ENCODE measurements at places on chromosomes 5 and 9. TPM values are rescaled to one million over a fixed set of nuclear protein-coding genes. Genes with fewer than 3 reads are reported as not detected.

DNA sequence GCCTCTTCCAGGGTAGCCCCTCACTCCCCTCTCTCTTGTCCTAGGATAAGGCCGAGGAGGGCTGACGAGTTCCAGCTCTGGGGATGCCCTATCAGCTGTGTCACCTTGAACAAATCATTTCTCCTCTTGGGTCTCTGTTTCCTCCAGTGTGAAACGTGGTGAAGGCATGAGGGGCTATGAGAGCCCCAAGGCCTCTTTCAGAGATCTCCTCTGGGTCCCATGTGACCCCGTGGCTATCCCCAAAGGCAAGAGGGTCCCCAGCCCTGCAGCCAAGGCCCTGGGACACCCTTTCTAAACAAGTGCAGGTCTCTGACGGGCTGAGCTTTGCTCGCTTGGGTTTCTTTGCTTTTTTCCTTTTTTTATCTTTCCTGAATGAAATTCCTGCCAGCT is 25.5 kb upstream of the SPTLC1 start:
- peaks cover 8% of the 10 kb centered on the region for H3K4me1 ChIP-seq
- H3K36me3 ChIP-seq = no peaks in the 10 kb centered on the region
- H3K27me3 ChIP-seq = peaks cover 43% of the 10 kb centered on the region
- H3K27ac ChIP-seq = no peak overlapping the region
- H3K4me3 ChIP-seq = peak overlapping the region; percentile 19

DNA sequence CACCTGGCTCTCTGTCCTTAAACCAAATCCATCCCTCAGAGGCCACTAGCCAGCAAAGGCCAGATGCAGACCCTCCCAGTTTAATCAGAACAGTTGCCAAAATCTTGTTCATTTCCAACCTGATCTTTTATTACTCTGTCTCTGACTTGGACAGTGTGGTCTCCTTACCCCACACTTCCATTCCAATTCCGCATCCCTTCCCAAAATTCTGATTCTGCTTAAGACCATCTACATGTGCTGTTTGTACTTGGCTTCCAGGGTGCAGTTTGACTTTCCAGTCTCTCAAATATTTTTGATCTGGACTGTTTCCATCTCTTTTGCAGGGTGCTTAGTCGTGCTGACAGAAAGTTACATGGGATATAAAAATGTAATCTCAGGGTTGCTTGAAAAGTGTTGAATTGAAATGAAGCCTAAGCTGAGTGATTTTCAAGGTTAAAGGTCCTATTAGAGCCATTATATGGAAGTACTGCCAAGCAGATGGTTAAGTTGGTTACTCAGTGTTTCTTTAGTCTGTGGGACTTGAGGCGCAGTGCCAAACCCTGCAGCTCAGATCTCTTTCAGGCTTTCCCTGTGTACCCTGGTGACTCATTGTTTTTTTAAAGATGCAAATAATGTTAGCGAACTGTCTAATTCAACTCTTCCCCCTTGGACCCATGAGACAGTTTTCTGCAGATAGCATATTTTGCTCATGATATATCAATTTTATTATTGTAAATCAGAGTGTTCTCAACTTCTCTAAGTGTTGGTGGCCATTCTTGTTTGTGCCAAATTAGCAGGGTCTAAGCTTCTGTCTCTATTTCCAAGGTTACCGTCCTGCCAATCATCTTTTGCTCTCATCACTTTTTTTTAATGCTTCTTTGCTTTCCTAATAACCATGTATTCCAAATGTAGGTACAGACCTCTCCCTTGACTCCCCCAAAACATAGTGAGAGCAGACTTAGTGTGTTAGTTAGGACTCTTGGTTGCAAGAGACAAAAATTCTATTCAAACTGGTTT is 18.2 kb upstream of the DCP2 start:
- peak overlapping the region; percentile 54 for H3K27ac ChIP-seq
- DNase-seq = no peak

GRCh38 chr5:73030531-73030930 is 74.7 kb downstream of the FCHO2 start:
- no peak for DNase-seq
- H3K27me3 ChIP-seq = no peaks in the 10 kb centered on the region
- H3K4me3 ChIP-seq = no peak overlapping the region

The PCDHA9 gene
- total RNA-seq = 0.20 TPM

GRCh38 chr9:115008536-115009270 is 78.3 kb upstream of the TNFSF8 start:
- H3K36me3 ChIP-seq = no peaks in the 10 kb centered on the region
- no peak overlapping the region for H3K4me3 ChIP-seq
- peak overlapping the region; percentile 55 for H3K27ac ChIP-seq
- H3K27me3 ChIP-seq = no peaks in the 10 kb centered on the region
- no peak for DNase-seq

The ADAMTSL1 gene
- 3.1 TPM for total RNA-seq

GRCh38 chr5:9774472-9775079 is 144.4 kb upstream of the TAS2R1 start:
- no peaks in the 10 kb centered on the region for H3K36me3 ChIP-seq
- DNase-seq = no peak
- no peaks in the 10 kb centered on the region for H3K27me3 ChIP-seq
- no peak overlapping the region for H3K4me3 ChIP-seq
- H3K27ac ChIP-seq = no peak overlapping the region
- H3K4me1 ChIP-seq = no peaks in the 10 kb centered on the region

DNA sequence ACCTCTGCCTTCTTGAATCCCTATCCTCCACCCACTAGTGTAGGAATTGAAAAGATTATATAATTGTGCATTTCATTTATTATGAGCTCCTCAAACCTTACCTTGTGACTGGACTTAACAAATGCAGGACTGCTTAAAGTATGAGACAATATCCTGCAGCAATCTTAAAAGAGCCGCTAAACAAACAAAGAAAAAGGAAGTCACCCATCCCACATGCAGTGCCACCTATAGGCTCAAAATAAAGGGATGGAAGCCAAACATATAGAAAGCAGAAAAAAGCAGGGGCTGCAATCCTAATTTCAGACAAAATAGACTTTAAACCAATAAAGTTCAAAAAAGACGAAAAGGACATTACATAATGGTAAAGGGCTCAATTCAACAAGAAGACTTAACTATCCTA is 8.7 kb downstream of the PCAT7 start:
- no peaks in the 10 kb centered on the region for H3K36me3 ChIP-seq
- no peaks in the 10 kb centered on the region for H3K4me1 ChIP-seq
- no peak overlapping the region for H3K4me3 ChIP-seq
- H3K27ac ChIP-seq = no peak overlapping the region

- no peak overlapping the region for H3K4me3 ChIP-seq
- no peaks in the 10 kb centered on the region for H3K27me3 ChIP-seq
- H3K4me1 ChIP-seq = no peaks in the 10 kb centered on the region
- DNase-seq = no peak
- no peak overlapping the region for H3K27ac ChIP-seq
Measured at GRCh38 chr9:111831371-111832108, 36.8 kb upstream of the SHOC1 start.

GRCh38 chr9:107613321-107613720 is 123.8 kb upstream of the KLF4 start:
- no peaks in the 10 kb centered on the region for H3K27me3 ChIP-seq
- DNase-seq = no peak
- no peak overlapping the region for H3K27ac ChIP-seq
- H3K36me3 ChIP-seq = no peaks in the 10 kb centered on the region
- H3K4me3 ChIP-seq = no peak overlapping the region

- no peak for DNase-seq
- no peak overlapping the region for H3K27ac ChIP-seq
- no peaks in the 10 kb centered on the region for H3K36me3 ChIP-seq
- no peak overlapping the region for H3K4me3 ChIP-seq
- no peaks in the 10 kb centered on the region for H3K27me3 ChIP-seq
Measured at GRCh38 chr5:41268894-41269293, 55.6 kb upstream of the C6 start.

DNA sequence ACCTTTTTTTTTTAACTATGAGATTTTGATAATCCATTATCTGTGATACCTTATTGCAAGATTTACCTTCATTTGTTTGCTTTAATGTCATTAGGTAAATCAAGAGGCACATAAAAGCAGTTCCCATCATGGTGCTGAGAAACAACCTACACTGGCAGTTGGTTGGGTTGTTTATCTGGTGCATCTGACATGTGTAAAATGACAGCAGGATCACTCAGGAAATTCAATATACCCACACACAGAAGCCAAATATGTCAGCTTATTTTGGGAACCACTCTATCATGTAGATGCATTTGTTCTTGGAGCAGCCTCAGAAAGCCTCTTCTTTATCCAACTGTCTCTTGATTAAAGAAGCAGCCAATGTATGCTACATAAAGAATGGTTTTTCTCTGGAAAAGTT is 7.8 kb upstream of the CCDC192 start:
- DNase-seq = no peak
- no peaks in the 10 kb centered on the region for H3K4me1 ChIP-seq
- no peak overlapping the region for H3K4me3 ChIP-seq
- H3K36me3 ChIP-seq = no peaks in the 10 kb centered on the region
